ENCODE measurements at places on chromosomes 4 and X.

- DNase-seq = no peak
Observed at GRCh38 chr4:7628432-7628831, 193.7 kb upstream of the PSAPL1 start.

DNA sequence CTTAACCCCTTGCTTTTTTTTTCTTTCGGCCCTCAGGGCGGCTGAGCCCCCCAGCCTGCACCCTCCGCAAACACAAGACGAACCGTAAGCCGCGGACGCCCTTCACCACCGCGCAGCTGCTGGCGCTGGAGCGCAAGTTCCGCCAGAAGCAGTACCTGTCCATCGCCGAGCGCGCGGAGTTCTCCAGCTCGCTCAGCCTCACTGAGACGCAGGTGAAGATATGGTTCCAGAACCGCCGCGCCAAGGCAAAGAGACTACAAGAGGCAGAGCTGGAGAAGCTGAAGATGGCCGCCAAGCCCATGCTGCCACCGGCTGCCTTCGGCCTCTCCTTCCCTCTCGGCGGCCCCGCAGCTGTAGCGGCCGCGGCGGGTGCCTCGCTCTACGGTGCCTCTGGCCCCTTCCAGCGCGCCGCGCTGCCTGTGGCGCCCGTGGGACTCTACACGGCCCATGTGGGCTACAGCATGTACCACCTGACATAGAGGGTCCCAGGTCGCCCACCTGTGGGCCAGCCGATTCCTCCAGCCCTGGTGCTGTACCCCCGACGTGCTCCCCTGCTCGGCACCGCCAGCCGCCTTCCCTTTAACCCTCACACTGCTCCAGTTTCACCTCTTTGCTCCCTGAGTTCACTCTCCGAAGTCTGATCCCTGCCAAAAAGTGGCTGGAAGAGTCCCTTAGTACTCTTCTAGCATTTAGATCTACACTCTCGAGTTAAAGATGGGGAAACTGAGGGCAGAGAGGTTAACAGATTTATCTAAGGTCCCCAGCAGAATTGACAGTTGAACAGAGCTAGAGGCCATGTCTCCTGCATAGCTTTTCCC, 3.4 kb downstream of the MSX1 start:
- DNase-seq = no peak

DNA sequence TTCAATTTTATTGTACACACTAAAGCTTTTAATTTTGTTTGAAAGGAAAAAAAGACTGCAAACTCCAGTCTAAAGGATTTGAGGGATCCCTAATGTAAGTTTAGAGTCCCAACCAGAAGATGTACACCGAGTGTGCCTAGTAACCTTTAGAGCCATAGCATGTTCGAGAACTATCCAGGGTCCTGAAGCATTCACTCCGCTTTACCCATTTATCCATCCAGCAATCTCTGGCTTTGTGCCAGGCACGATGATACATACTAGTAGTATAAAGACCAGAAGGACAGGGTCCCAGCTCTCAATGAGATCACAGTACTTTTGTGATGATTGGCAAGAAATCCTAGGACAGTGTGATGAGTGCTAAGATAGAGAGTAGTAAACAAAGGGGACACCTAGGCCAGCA, 168.7 kb downstream of the STK32B start:
- DNase-seq = no peak

DNA sequence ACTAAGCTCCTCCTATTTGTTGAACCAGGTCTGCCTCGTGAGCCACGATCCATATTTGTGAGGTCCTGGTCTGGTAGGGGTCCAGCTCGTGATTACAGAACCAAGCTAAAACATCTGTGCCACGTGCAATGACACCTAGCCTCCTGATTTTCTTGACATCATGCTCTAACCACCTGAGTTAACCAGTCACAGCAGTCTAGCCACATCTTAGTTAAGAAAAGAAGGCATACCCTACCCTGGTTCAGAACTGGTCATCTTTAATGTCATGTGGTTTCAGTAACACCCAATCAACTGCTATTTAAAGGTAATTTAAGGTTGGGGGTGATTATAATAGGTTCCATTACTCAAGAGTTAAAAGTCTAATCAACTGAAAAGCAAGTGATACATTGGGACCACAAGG, 28.4 kb downstream of the ARHGEF6 start:
- DNase-seq = no peak

GRCh38 chr4:11549525-11549924, 120.8 kb upstream of the HS3ST1 start:
- DNase-seq = no peak

GRCh38 chr4:183602557-183603027, 56.4 kb downstream of the RWDD4 start:
- no peak for DNase-seq

- DNase-seq = no peak
Observed at GRCh38 chr4:182643801-182644682, 273.1 kb downstream of the DCTD start.

- DNase-seq = no peak
Observed at GRCh38 chr4:169620880-169621248, 486 bp downstream of the CLCN3 start.

- no peak for DNase-seq
Observed at GRCh38 chr4:81120055-81120454, 89.5 kb downstream of the BMP3 start.

DNA sequence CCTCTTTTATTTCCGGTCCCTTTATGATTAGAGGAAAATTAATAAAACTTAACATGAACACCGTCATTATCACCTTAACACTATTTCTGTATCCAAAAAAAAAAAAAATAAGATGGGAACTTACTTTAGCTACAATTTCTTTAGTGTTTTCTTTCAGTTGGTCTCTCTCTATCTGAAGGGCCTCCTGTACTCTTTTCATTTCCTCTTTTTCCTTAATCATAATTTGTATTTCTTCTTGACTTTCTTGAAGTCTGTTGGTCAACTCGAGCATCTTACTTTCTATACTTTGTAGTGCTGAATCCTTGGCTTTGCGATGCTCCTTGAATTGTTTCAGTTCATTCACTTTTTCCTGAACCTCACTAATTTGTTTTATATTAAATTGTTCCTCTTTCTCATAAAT, 45.3 kb upstream of the BDH2 start:
- no peak for DNase-seq

All from NCI-H1105 (cell line).